ENCODE measurements at places on chromosomes 4 and X.

GRCh38 chrX:15438332-15438731, 54.1 kb upstream of the VEGFD start:
- DNase-seq: no peak

- peak; percentile 62 for DNase-seq
These were observed 54.7 kb upstream of the MYOZ2 start for GRCh38 chr4:119080721-119081541.

DNA sequence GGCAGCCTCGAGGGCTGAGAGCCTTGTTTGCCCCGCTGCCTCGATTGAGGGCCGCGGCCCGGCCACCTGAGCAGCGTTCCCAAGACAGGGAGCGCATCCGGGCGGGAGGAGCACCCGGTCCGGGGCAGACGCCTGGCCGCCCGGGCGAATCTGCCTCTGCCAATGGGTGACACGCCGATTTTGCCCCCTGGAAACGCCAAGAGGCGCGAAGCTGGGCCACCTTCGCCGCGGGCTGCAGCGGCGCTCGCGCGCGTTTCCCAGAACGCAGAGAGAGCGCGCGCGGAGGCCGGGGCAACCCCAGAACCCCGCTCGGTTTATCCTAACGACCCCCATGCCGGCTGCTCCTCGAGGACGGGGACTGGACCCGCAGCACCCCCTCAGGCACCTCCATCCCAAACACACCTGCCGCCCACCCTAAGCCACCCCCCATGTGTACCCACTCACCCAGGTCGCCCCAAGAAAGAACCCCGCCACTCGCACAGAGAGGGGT, 575 bp downstream of the MAP7D2 start:
- DNase-seq: no peak

DNA sequence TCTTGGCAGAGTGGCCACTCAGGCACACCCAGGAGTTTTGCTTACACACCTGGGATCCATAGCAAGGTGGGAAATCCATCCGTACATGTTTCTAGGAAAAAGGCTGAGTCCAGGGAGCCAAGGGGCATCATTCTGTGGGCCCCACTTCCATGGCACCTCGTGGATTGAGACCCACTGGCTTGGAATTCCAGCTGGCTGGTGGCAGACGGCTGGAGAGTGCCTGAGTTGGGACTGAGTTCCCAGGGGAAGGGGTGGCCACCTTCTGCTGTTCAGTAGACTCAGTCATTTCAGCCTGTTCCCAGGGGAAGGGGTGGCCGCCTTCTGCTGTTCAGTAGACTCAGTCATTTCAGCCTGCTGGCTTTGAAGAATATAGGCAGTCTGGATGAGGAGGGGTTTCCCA, 366.0 kb upstream of the GRIA3 start:
- no peak for DNase-seq

DNA sequence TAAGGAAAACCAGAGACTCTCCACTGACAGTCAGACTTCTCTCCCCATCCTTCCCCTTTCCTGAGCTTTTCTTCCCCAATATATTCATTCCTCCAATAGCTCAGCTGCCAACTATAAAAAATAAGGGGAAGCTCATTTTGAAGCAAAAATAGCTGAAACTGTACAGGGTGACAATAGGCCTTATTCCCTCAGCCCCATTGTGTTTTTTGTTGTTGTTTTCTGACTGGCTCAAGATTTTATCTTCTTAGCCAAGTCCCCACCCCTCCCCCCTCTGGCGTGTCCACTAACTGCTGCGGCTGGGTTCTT, 26.2 kb downstream of the PRPS1 start:
- DNase-seq: no peak

DNA sequence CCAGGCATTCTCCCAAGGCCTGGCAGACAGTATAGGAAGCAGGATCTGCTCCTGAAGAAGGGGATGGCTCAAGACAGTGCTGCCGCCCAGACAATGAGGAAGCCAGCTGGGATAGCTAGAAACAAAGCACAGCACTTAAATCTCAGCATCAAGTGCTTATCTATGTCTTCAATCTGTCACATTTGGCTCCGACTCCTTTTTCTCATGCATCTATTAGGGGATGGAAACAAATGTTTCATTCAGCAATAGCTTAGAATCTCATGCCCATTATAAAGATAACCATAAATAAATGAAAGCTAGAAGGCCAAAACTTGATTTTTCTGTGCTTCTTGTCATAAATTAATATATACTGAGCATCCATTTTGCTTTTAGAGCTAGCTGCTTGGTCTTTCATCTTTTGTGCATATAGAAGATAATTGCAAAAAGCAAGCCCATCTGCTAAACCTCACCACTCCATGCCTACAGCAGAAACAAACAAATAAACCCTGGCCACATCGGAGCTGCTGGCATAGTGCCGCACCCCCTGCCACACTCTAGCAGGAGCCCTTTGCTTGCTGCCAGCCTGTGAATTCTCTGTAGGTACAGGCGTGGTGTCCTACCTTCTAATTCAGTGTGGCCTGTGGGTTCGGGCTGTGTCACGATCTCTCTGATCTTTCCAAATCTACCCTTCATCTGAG, 75.9 kb downstream of the AASDH start:
- DNase-seq: no peak

DNA sequence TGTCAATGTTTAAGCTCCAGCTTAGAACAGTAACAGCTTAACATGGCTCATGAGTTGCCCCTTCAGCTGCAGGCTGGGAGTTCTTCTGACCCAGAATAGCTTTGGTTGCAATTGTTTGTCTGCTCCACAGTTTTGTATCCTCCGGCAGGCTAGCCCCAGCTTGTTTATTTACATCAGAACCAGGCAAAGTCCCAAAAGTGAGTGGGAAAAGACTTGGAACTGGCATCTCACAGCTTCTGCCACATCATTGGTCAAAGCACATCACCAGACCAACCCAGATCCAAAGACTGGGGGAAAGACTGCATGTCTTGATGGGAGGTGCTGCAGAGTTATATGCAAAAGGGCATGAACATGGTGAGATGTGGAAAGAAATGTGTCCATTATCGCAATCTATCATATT, 231.2 kb upstream of the CPEB2 start:
- no peak for DNase-seq

- DNase-seq: no peak
These were observed 94.4 kb downstream of the SCD5 start for GRCh38 chr4:82704156-82704555.

- DNase-seq: no peak
These were observed 51.7 kb downstream of the GASK1B start for GRCh38 chr4:158121161-158121579.

GRCh38 chrX:137945470-137945869, 379.5 kb downstream of the ZIC3 start:
- no peak for DNase-seq

GRCh38 chrX:17403189-17403691, 28.2 kb downstream of the NHS start:
- DNase-seq: no peak

GRCh38 chr4:183241322-183241640, 78.8 kb downstream of the CLDN22 start:
- peak; percentile 89 for DNase-seq

GRCh38 chrX:153818571-153819383, 11.6 kb downstream of the PDZD4 start:
- peak; percentile 72 for DNase-seq

GRCh38 chr4:118221227-118221800, 131.5 kb downstream of the PRSS12 start:
- no peak for DNase-seq

- peak; percentile 89 for DNase-seq
These were observed 4.5 kb downstream of the CRMP1 start for GRCh38 chr4:5888222-5889001.

DNA sequence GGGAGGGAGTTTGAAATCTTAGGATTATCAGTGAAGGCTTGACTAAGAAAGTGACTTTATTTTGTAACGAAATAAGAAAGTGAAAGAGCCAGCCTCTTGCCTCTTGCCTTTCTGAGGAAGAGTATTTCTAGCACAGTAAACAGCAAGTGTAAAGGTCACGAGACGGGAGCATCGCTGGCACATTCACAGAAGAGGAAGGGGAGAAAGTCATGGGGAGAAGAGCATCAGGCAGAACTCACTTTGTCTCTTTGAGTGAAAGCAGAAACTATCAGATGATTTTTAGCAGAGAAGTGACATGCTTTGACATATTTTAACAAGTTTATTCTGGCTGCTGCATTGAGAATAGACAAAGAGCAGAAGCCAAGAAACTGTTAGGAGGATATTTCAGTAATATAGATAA, 313.8 kb downstream of the CAMK2D start:
- no peak for DNase-seq

DNA sequence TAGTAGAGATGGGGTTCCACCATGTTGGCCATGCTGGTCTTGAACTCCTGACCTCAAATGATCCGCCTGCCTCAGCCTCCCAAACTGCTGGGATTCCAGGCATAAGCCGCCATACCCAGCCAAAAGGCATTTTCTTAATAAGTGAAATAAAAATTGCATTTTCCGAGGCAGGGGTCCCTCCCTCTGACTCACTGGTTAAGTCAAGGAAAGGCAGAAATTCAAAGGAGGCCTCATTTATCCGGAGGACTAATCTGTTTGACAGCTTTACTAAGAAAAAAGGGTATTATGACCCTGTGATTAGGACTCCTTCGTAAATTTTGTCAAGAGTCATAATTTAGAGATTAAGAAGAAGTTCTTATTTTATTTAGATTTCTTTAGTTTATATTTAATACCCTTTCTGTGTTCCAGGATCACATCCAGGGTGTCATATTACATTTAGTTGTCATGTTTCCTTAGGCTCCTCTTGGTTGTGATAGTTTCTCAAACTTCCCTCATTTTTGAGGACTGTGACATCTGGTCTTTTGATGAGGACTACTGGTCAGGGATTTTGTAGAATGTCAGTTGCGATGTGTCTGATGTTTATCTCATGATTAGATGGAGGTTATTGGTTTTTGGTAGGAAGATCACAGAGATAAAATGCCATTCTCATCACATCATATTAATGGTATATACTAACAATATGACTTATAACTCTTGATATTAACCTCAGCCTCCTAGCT, 753.7 kb upstream of the AMOT start:
- no peak for DNase-seq

DNA sequence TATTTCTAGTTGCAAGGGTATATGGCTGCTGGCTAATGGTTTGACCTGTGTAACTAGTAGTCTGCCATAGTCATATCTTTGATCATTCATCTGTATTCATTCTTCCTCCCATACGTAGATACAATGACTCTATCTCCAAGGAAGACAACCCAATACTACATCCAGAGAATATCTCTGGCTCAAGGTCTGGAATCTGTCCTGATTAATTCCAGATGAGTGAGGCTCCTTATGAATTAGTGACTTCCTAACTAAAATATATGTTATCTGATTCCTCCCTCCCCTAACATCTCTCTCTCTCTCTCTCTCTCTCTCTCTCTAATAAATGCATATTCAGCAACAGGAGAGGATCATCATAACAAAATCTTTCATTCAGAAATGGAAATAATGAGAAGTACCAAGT, 641.5 kb downstream of the FAT4 start:
- DNase-seq: no peak

DNA sequence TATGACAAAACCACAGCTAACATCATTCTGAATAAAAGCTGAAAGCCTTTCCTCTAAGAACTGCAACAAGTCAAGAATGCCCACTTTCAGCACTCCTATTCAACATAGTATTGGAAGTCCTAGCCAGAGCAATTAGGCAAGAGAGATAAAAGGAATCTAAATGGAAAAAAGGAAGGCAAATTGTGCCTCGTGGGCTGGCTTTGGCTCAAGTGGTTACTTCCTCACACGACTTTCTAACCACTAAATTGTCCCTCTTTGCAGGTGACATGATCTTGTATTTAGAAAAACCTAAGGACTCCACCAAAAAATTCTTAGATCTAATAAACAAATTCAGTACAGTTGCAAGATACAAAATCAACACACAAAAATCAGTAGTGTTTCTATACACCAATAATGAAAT, 57.2 kb downstream of the SCML2 start:
- DNase-seq: no peak

DNA sequence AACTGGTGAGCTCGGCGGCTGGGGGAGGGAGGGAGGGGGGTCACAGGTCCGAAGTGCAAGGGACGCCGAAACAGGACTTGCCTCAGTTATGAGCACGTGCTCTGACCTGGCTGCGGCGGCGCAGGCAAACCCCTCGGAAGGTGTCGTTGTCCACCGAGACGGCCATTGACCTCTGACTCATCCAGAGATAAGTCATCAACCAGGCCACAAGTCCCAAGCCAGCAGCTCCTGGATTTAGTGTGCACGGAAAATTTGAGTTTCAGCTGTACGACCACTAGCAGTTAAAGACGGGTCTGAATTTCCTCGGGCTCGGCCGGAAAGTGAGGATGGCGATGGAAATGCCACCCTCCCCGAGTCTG, 674 bp downstream of the SH3D19 start:
- DNase-seq: peak; percentile 96

- DNase-seq: no peak
These were observed 15.2 kb downstream of the RUFY3 start for GRCh38 chr4:70737006-70737405.

- DNase-seq: no peak
These were observed 174.8 kb upstream of the CXCL13 start for GRCh38 chr4:77430847-77431246.

GRCh38 chr4:22962295-22962694, 269.6 kb downstream of the GBA3 start:
- no peak for DNase-seq

GRCh38 chr4:142356801-142357200, 489.3 kb downstream of the INPP4B start:
- DNase-seq: no peak

GRCh38 chrX:114127411-114128025, 456.4 kb upstream of the HTR2C start:
- no peak for DNase-seq

- no peak for DNase-seq
These were observed 124.0 kb upstream of the CLNK start for GRCh38 chr4:10808591-10808990.

DNA sequence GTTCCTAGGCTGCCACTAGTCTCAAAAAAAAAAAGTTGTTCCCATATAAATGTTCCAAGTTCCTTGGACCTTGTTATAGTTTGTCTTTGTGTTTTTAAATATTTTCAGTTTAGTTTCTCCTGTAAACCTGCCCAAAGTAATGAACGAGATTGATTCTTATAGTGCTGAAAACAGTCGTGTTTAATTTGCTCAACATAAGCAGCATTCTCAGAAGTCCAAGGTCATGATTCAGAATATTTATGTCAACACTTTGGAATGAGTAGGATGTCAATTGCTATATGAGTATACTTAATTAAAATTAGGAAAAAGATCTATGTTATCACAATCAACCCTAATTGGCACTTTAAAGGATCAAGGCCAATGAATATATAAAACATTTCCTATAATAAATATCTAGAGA, 510.9 kb downstream of the PPP4R3C start:
- DNase-seq: no peak

GRCh38 chr4:8841678-8842268, 29.9 kb downstream of the HMX1 start:
- DNase-seq: no peak

- DNase-seq: no peak
These were observed 70.1 kb upstream of the CCSER1 start for GRCh38 chr4:90057091-90057490.

DNA sequence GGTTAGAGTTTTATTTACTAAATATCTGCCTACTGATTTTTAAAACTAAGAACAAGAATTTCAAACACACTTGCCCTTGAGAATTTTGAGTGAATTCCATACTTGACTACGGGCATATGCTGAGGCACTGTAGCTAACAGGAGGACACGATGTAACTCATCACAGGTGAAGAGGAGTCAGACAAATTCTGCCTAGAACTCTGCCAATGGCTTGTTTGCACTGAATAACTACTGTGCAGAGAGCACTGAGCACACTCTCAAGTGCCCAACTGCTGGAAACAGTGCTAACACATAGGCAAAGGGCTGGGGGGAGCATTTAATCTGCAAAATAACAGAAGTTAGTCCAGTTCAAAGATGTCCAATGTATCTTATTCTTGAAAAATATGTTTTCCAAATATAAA, 104.4 kb downstream of the WDFY3 start:
- DNase-seq: no peak
